ENCODE measurements at places on chromosomes 12 and 14.
A peak's percentile ranks its signal among the peaks of the same experiment; 100 is the strongest.

DNA sequence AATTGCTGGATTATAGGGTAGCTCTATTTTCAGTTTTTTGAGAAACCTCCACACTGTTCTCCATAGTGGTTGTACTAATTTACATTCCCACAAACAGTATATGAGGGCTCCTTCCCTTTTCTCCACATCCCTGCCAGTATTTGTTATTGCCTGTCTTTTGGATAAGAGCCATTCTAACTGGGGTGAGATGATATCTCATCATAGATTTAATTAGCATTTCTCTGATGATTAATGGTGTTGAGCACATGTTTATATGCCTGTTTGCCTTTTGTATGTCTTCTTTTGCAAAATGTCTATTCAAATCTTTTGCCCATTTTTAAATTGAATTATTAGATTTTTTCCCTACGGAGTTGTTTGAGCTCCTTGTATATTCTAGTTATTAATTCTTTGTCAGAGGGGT, 385.3 kb downstream of the CCER1 start:
- DNase-seq: no peak

- DNase-seq: no peak
Measured at GRCh38 chr14:71703477-71703876, 228.8 kb upstream of the RGS6 start.

DNA sequence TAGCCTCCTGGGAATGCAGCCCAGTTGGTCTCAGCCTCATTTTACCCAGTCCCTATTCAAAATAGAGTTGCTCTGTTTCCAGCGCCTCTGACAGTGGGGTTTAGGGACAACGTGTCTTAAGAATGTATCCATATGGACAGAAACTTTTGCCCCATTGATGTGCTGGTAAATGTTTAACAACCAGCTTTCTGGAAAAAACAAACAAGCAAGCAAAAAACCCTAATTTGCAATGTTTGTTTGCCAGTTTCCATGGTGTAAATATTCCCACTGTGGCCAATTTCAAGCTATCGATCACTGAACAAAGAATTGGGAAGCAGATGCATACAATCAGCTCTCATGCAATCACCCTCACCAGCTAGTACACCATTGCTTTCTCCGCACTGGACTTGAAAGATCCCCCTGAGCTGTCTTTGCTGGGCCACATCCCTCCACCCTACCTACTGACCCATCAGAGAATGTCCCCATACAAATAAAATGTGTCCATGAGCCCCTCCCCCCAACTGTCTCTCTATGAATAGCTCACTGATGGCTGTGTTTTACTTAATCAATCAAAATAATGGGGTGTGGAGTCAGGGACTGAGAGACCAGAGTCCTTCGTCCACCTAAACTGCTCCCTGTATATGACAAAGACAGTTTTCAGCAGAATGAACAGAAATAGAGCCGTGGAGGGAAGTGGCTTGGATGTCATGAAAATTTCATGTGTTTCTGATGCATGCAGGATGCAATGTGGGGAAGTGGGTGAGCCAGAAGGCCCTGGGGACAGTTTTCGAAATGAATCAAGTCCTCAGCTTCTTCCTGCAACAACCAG, 40.8 kb downstream of the CCDC60 start:
- DNase-seq: peak; percentile 19

GRCh38 chr12:109459247-109459646, 17.9 kb downstream of the KCTD10 start:
- no peak for DNase-seq

DNA sequence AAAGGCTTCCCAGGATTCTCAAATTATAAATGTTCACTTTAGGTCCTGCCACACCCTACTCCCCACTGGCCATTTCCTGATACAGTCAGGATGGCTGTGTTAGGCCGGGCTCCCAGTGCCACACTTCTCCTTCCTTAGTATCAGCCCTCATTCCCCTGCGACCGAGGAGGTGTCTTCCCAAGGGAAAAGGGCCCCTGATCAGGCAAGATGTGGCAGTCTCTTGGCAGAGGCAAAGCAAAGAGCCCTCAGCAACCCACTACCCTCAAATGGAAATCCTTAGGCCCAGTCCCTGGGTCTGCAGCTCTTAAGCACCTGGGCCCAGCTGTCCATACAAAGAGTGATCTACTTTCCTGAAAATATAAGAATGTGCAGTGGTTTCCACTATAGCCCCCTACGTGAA, 96.5 kb upstream of the VASH1 start:
- no peak for DNase-seq

GRCh38 chr14:54809767-54810166, 92.9 kb downstream of the GCH1 start:
- no peak for DNase-seq

GRCh38 chr14:82328442-82328841, 794.8 kb upstream of the SEL1L start:
- no peak for DNase-seq

- DNase-seq: no peak
Measured at GRCh38 chr12:7241404-7242005, 52.0 kb downstream of the PEX5 start.

DNA sequence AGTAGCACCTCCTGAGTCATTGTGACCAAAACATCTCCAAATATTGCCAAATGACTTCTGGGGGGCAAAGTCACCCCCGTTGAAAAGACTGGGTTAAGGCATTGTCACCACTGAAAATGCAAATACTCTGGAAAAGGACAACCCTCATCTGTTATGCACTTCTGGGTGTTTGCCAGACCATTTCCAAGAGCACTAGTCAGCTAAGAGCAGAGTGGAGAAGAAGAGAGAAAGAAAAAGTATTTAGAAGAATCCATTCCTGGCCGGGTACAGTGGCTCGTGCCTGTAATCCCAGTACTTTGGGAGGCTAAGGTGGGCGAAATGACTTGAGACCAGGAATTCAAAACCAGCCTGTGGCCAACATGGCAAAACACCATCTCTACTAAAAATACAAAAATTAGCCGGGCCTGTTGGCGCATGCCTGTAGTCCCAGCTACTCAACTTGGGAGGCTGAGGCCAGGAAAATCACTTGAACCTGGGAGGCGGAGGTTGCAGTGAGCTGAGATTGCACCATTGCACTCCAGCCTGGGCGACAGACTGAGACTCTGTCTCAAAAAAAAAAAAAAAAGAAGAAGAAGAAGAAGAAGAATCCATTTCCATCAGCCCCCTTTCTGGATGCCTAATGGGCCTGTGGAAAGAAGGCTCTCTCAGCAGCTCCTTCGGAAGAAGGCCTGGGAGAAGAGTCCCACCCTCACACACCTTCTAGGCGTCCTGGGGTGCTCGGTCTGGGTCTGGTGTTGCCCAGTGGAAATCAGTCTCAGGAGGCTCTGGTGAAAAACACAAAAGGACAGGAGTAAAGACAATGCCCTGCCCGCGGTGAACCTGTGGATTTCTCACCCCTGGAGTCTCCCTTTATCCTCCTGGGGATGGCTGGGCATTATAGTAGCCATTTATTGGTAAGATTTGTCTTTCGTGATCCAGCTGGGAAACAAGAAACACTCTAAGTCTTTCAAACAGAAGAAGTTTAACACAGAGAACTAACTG, 3.5 kb upstream of the LTBR start:
- DNase-seq: no peak

DNA sequence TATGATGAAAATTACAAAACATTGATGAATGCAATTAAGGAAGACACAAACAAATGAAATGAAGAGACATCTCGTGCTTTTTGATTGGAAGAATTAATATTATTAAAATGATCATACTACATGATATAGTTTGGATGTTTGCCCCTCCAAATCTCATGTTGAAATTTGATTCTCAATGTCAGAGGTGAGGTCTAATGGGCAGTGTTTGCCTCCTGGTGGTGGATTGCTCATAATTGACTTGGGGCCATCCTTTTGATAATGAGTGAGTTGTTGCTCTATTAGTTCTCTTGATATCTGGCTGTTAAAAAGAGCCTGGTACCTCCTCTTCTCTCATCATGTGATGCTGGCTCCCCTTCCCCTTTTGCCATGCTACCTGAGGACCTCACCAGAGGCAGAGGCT, 56.7 kb downstream of the CD163L1 start:
- no peak for DNase-seq

DNA sequence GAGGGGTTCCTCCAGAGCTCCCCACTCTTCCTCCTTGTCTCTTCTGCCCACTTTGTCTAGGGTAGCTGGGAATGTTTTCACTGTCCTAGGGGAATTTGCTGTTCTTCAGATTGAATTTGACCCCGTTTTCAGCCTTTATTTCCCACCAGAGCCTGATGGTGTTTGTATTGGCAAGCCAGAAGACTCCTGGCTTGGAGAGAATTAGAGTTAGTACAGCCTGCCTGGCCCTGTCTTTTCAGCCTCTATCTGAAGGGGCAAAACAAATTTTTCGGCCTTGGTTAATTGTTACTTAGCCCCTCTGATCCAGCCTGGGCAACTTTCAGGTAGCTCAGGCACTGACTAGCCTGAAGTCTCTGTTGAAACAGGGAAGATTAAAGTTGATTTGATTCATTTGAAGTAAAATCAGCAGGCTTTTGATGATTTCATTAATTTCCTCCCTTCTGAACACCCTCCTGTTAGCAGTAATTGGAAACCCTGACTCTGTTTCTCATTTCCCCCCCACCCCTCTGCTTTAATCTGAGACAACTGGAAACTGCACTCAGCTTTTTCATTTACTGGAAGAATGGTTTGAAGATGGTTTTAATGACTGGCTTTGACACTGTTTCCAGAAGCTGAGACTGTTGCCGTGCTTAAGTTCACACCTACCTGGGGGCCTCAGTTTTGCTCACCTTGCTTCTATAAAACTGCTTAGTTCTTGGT, 63.3 kb downstream of the SUSD6 start:
- DNase-seq: no peak

- DNase-seq: no peak
Measured at GRCh38 chr12:65025136-65025535, 96.0 kb downstream of the WIF1 start.

GRCh38 chr12:116294454-116295165, 17.1 kb upstream of the MED13L start:
- no peak for DNase-seq

DNA sequence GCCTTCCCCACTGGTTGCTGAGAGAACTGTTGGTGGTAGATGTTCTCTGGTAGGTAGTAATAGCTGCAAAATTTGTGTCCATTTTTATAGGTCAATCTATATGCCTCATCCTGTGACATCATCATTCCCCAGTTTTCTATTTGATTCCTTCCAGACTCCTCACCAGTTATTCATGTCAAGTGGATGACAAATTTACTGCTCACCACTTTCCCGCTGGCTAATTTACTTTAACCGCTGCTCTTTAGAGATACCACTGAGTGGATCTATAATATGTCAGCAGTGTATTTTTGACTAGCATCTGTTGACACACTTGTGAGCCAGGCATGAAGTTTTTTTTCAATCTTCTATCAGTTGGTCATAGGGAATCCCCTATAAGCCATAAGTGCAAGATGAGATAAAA, 24.6 kb downstream of the GPR65 start:
- no peak for DNase-seq

- no peak for DNase-seq
Measured at GRCh38 chr14:71267691-71268090, 360.4 kb downstream of the PCNX1 start.

GRCh38 chr14:67432050-67432564, 20.1 kb upstream of the PLEK2 start:
- DNase-seq: no peak

- no peak for DNase-seq
Measured at GRCh38 chr12:105026411-105026810, 40.3 kb downstream of the NOPCHAP1 start.

DNA sequence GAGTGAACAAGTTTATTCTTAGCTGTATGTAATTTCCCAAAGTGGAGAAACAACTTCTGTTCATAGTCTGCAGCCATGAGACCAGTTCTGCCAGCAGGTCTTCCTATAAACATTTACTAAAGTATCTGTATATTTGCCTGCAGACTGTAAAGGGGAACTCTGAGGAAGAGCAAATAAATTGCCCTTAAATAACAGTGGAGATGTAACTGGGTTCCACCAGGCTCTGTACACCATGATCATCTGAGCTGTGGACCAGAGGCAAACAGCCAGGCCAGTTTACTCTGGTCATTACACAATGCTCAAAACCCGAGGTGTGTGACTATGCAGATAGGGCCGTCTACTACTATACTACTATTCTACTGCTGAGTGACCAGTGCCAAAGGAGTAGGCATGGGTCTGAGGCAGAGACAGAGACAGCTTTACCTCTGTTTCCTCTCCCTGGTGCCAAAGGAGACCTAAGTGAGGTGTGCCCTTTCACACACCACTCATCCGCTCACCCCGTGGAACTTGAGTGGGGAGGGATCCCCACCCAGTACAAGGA, 21.1 kb upstream of the CERS5 start:
- DNase-seq: peak; percentile 60

DNA sequence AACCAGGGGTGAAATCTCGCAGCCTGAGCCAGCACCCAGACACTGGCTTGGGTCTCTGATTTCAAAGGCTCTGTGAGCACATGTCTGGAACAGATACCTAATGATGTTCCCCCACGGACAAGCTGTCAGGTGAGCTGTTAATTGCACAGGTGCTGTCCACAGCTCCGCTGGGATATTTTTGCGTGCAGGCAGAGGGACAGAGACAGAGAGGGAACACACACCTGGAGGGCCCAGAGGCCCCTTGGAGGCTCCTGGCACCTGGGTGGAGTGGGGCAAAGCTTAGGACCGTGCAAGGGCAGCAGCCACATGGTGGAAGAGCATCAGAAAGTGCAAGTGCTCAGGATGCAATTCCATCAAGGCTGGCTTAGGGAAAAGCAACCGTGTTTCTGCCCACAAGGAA, 57.3 kb downstream of the ARL6IP4 start:
- DNase-seq: no peak

DNA sequence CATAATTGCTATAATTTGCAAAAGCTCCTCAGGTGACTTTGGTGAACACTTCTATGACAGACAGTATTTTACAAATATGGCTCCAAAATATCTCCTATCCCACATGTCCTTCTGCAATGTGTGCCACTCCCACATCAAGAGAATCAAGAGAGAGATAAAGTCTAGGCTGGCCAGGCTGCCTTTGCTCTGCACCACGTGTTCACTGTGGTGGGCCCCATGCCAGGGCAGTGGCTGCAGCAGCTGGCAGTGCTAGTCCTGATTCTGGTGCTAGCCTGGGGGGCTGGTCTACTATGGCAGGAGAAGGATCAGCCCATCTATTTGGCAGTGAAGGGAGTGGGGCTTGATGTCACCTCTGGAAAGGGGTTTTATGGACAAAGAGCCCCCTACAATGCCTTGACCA, 86.3 kb downstream of the DRAM1 start:
- DNase-seq: no peak

DNA sequence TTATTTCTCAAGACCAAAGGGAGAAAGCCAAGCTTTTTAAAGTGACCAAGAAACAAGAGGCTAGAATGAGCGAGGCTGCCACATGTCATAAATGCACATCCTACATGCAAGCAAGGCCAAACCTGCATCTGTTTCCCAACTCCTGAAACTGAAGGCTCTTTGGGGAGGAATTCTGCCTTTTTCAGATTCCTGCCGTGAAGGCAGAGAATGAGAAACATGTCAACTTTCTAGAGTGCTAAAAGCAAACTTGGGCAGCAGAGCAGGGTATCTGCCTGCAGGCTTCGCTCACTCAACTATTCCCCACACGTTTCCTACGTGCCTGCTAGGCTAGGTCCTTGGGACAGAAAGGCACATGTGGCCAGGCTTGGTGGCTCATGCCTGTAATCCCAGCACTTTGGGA, 15.2 kb downstream of the DPF3 start:
- no peak for DNase-seq

- DNase-seq: no peak
Measured at GRCh38 chr14:95344536-95344935, 24.8 kb upstream of the CLMN start.

- no peak for DNase-seq
Measured at GRCh38 chr12:70759161-70759918, 122.1 kb upstream of the PTPRB start.
